Stimulated activated CD8-positive, alpha-beta memory T cell treated with anti-CD3 and anti-CD28 coated beads, Interleukin-2, amount 100 ng/mL, for 48 hours (primary cell): ENCODE measurements at places on chromosomes 3 and 15.

GRCh38 chr15:90004671-90005070 lies 3.5 kb downstream of the ZNF710 start:
- no peak for DNase-seq

DNA sequence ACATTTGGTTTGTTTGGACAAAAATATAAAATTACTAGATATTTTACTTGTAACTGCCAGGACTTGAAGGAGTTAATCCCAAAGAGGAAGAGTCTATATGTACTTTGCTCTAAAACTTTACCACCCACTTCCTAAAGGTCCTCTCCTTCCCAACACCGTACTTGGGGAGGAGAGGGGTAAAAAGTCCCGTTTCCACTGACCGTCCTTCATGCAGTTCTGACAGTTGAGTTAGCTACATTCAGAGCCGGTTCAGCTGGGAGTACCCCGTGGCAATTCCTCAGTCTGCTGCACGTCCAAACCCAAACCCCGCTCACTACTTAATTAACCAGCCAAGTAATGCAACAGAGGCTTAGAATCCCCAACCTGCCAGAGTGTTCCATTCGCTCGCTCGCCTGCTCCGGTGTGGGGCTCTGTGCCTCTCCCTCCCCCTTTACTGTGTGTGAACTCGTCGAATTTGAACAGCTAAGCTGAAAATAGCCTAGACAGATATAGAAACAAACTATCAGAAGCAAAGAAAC lies 519.7 kb downstream of the FOXP1 start:
- peak; percentile 19 for DNase-seq

- DNase-seq = no peak
Observed at GRCh38 chr3:135348690-135349089, 553.6 kb downstream of the EPHB1 start.

GRCh38 chr15:25362545-25362944 lies 76.3 kb downstream of the UBE3A start:
- DNase-seq = no peak

- no peak for DNase-seq
Observed at GRCh38 chr15:49902685-49903501, 216.1 kb downstream of the ATP8B4 start.

- DNase-seq = no peak
Observed at GRCh38 chr15:97759363-97759762, 201.1 kb upstream of the ARRDC4 start.

GRCh38 chr3:142027300-142027699 lies 122.0 kb downstream of the TFDP2 start:
- DNase-seq = no peak

- DNase-seq = no peak
Observed at GRCh38 chr3:14452740-14453710, 50.6 kb downstream of the SLC6A6 start.

DNA sequence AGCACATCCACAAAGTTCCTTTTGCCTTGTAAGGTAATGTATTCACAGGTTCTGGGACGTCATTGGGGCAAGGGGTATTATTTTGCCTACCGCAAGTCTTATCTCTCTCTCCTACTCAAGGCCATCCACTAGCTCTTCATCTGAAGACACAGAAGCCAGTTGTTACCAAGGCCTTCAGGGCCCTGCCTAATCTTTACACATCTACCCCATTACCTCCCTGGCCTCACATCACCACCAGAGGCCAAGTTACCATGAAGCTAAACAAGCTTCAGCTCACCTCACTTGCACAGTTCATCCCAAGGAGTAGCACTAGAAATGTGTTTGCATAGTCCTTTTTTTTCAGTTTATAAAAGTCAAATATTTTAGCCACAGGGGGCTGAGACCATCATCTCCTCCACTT lies 34.1 kb downstream of the ATP8B4 start:
- DNase-seq = no peak

DNA sequence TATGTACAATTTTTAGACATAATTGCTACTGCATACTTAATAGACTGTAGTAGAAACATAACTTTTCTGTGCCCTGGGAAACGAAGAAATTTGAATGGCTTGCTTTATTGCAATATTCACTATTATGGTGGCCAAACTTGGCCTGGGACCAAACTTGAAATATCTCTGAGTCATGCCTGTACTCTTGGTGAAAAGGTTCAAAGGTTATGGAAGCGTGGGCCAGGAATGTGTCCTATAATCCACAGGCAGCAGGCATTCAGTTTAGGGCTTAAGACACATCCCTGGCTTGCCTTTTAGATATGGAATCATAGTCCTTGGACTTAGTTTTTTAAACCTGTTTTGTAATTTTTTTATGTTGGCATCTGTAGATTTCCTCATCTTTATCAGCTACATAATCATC lies 124.3 kb downstream of the LRIG1 start:
- no peak for DNase-seq

DNA sequence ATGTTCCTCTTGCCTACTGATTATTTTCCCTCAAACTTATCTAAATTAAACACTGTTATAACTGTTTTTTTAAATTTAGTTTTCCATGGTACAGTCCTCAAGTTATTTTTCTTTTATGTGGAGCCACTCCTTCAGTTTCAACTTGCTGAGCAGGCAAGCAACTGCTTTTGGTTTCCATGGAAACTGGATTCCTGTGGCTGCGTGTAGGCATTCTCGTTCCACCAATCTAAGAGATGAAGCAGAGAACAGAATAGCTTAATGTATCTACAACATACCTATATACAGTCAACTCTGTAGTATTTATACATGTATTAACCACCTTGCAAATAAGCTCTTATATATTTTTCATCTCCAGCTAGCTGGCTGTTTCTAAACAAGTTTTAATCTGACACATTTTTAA lies 25.8 kb upstream of the ANXA2 start:
- DNase-seq = no peak

- DNase-seq = no peak
Observed at GRCh38 chr3:46749129-46749528, 31.5 kb upstream of the PRSS50 start.

DNA sequence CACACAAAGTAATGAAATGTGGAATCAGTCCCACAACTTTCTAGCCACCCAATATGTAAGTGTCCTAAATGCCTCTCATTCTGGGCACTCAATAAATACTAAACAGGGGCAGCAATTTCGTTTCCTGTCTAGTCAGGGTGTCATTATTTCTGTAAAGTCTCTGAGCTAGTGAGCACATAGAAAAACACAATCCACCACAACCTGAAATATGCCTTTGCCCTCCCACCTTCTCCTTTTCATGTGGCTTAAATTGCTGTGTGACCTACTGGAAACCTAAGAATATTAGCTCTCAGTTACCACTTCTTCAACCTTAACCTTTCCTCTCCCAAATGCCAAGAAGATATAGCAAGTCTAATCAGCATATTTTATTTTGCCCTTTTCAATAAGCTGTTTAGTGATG lies 456.3 kb upstream of the KCNMB2 start:
- DNase-seq = no peak

GRCh38 chr3:106241593-106241992 lies 372.8 kb upstream of the CBLB start:
- DNase-seq = no peak

GRCh38 chr15:91871837-91872236 lies 18.3 kb downstream of the SLCO3A1 start:
- no peak for DNase-seq

DNA sequence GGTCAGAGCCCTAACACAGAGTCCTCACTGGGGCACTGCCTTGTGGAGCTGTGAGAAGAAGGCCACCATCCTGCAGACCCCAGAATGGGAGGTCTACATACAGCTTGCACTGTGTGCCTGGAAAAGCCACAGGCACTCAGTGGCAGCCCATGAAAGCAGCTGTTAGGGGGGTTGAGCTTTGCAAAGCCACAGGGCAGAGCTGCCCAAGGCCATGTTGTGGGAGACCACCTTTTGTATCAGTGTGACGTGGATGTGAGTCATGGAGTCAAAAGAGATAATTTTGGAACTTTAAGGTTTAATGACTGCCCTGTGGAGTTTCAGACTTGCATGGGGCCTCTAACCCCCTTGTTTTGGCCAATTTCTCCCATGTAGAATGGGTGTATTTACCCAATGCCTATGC lies 52.9 kb upstream of the TPRG1 start:
- no peak for DNase-seq

DNA sequence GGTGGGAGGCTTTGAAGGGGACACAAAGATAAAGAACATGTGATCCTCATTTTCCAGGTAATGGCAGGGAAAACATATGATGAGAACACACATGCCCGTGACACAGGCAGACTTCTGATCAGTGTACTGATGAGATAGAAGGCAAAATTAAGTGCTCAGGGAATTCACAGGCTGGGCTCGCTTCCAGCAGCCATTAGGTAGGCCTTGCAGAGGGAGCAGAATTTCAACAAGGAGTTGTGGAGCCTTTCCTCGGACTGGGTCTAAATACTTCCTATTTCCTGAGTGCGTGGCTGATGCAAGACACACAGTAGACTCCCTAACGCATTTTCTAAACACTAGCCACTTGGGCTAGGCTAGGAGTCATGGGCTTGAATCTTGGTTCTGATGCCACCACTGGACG lies 74.0 kb upstream of the ETV5 start:
- DNase-seq = no peak

DNA sequence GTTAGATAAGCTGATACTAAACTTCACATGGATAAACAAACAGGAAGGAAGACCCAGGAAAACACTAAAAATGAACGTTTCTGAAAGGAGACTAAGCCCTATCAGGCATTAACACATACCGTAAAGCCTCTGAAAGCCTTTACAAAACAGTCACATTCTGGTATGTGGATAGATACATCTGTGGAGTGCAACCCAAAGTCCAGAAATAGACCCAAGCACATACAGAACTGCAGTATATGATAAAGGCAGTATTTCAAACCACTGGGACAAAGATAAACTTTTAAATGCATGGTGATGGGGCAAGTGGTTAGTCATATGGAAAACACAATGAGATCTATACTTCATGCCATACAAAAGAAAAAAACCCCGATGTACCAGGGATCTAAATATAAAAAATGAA lies 26.0 kb downstream of the DCBLD2 start:
- DNase-seq = no peak

DNA sequence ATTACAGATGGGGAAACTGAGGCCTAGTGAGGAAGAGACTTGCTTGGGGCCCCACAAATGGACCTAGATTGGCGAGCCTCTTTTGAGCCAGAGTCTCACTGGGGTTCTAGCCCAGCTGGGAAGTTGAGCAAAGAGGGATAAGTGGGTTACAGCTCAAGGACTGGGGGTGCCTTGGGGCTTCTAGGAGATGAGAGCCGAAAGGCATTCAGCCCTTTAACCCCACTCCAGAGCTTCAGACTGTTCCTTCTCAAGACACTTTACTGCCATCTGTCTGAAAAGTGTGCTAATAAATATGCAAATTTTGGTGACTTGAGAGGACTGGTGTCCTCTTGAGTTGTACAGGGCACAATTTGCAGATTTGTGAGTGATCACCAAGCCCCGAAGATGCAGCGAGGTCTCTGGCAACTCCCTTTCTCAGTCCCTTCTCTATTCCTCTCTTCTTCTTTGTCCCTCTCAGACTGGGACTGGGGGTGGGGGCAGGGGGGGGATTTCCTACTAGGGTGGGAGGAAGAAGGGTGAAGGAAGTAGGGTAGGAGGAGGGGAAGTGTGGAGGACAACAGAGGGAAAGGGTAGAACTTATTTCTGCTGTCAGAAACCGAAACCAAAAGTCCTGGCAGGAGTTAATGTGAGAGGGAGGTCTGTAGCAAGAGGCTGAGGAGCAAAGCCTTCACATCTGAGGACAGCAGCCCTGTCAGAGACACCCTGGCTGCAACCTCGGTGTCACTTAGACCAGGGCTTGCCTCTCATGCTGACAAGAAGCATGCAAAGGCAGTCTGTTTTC lies 16.2 kb upstream of the ANKDD1A start:
- no peak for DNase-seq

DNA sequence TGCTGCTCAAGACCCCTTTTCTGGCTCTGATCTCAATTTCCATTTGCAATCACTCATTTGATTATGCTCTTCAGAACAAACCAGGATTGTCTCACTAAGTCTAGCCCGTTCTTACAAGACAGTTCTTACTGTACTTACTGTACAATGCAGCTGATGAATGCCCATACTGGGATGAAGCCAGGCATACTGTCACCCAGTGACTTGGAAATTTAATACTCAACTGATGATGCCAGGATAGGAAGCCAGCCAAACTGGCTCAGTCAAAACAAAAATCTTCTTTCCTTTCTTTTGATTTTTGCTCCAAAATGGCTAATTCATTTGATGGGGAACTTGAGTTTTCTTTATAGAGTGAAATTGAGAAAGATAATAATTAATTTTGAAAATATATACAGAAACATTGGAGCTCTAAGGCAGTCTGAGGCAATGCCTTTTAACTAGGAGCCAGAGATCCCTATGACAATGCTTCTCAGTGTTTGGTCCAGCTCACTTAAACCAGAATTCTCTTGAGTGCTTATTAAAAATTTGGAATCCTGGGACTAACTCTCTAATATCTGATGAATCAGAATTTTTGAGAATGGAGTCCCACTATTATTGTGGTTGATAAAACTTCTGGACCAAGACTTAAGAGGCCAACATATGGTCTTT lies 265.6 kb upstream of the THBS1 start:
- DNase-seq = no peak

- no peak for DNase-seq
Observed at GRCh38 chr3:69784954-69785514, 45.8 kb downstream of the MITF start.

DNA sequence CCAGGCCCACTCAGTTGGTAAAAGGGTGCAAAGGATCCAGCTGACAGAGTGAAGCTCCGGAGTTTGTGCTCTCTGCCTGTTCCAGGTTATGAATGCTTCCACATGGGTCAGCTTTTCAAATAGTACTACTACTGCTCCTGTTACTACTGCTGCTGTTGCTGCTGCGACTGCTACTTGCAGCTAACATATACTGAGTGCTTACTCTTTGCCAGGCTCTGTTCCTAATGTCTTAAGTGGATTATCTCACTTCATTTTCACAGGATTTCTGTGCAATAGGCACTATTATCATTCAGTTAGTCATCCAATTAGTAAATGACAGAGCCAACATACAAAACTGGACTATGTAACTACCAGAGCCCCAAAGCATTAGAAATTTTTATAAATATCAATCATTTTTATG lies 106.5 kb downstream of the IQCH start:
- DNase-seq = no peak

- DNase-seq = no peak
Observed at GRCh38 chr15:66145726-66146182, 107.8 kb downstream of the MEGF11 start.

- no peak for DNase-seq
Observed at GRCh38 chr3:126487151-126487771, 11.6 kb upstream of the ZXDC start.

DNA sequence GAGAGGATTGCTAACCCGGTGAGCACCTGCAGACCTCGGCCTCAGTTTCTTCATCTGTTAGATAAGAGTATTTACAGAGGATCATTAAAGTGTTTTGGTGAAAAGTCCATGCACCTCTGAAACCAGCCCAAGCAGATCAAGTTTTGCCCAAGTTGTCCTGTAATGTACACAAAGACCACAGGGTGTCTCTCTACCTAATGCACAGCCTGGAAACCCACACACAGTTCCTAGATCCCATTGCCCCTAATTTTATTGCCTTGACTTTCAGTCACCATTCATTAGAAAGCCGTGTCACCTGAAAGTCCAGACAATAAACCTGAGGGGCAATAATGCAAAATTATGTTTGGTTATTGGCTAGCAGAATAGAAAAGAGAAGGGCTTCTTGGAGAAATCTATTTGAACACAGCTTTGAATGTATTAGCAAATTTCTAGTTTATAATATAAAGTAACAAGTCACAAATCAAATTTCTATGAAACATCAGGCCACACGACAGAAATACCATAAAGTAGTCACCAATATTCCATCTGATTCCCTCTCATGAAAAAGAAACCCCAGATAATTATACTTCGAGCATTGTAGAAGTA lies 161.3 kb upstream of the SLC2A2 start:
- no peak for DNase-seq

- DNase-seq = no peak
Observed at GRCh38 chr15:80343554-80343992, 60.6 kb upstream of the ARNT2 start.
